ENCODE measurements at places on chromosomes 7 and 10.

- no peak for DNase-seq
Observed at GRCh38 chr10:76301950-76302349, 870.5 kb downstream of the LRMDA start.

- DNase-seq: no peak
Observed at GRCh38 chr10:87613751-87614150, 45.9 kb upstream of the PAPSS2 start.

- no peak for DNase-seq
Observed at GRCh38 chr7:120994512-120995410, 6.2 kb downstream of the CPED1 start.

DNA sequence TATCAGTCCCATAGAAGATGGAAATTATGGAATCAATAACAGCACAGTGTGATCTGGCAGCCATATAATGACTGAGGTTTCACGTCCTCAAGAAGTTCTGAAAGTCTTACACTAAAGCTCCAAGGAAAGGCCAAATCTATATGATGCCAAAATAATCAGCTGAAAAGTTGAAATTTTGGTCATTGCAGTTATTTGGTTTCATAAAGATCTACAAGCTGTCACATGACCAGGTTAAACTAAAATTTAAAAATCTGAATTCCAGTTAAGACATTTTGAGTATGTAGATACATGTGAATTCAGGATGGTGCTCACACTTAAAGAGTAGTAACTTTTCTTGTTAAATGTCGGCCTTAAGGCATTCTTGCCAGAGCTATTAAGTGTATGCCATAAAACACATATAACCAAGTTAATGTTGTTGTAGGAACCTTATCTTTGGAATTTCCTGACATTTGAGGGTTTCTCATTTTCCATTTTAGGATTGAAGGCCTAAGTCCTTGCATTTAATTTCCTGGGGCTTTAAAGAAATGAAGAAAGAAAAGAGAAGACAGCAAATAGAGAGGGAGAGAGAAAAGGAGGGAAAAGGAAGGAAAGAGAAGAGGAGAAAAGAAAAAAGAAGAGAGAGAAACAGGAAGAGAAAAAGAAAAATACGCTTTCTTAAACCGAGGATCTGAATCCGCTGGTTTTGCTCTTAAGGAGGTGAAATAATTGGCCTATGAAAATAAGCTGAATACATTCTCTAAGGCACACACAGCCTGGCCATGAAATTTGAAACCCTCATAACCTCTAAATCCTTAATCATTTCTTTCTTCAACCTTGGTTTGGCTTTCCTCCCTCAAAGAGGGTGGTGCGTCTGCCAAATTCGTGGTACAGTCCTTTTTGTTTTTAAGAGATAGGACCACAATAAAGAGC lies 43.8 kb downstream of the DENND2A start:
- DNase-seq: no peak

DNA sequence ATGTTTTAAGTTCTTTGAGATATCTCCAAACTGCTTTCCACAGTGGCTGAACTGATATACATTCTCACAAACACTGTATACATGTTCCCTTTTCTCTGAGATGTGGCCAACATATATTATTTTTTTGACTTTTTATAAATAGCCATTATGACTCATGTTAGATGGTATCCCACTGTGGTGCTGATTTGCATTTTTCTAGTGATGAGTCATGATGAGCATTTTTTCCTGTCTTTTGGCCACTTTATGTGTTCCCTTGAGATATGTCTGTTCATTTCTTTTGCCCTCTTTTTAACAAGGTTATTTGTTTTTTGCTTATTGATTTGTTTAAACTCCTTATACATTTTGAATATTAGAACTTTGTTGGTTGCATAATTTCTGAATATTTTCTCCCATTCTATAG lies 1055.1 kb downstream of the NXPH1 start:
- DNase-seq: no peak

DNA sequence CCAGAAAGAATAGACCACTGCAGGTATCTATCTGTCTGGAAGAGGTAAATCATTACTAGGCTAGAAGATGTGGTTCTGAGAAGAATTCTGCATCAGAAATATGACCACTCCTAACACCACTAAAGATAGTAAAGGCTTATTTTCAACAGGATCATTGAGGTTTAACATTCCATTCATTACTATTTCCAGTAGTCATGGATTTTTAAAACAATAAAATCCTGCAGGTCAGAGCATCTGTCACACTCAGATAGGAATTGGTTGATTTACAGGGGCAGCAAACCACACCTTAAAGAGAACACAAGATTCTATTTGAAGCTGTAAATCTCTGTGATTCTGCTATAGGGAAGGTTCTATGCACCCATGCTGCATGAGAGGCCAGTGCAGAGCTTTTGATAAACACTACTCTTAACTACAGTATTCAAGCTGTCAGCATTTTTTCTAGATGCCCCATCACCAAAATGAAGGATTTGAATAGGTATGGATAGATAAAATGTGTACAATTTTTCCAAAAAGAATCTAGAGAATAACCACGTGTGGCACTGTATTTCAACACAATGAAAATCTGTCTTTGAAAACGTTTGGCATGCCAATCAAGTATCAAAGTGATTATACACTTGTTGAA lies 14.6 kb downstream of the LRRC17 start:
- no peak for DNase-seq

DNA sequence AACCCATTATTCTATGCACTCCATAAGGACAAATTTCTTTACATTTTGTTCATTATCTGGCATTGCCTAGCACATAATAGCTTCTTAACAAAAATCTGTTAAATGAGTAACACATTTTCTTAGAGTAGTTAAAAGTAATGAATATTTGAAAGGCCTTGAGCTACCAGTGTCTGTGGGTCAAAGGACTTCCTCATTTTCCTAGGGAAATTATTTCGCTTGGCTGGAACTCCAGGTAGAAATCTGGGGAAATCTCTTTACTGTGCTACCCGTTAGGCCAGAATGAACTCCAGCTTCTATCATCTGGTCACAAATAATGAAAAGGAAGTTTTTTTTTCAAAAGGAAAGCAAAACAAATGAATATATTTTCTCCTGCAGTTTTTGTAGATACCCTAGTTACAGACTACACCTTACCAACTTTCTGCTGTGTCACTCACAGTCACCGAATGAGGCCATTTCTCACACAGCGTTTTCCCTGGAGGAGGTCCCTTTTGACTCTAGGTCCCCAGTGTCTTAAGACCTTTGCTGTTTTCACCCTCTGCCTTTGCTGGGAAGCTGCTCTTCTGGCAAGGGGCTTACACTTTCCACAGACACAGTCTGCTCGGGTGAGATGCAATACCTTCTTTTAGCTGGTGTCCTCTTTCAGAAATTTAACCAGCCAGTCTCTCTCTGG lies 1.6 kb downstream of the SAMD9L start:
- no peak for DNase-seq

- no peak for DNase-seq
Observed at GRCh38 chr7:113625494-113626102, 293.2 kb downstream of the PPP1R3A start.

DNA sequence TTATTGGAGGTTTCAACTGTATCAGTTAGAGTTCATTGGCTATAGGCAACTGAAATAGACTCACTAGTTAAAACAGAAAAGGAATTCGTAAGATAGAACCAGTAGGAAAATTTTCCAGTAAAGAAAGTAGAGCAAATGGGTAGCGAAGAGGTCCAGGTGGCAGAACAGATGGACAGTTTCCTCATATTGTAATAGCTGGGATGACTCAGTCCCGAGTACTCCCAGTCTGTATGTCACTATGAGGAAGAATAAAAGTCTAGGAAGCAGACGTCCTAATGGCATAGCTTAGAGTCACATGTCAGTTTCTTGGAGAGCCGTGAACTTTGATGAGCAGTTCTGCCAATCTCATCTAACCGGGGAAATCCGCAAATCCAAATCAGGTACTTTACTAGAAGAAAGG lies 95.3 kb downstream of the RNF32 start:
- no peak for DNase-seq

- no peak for DNase-seq
Observed at GRCh38 chr7:52482076-52482475, 553.4 kb upstream of the POM121L12 start.

GRCh38 chr7:55206235-55207029 lies 158.7 kb upstream of the LANCL2 start:
- DNase-seq: no peak

- no peak for DNase-seq
Observed at GRCh38 chr10:43998021-43998809, 349.5 kb upstream of the ZNF32 start.

DNA sequence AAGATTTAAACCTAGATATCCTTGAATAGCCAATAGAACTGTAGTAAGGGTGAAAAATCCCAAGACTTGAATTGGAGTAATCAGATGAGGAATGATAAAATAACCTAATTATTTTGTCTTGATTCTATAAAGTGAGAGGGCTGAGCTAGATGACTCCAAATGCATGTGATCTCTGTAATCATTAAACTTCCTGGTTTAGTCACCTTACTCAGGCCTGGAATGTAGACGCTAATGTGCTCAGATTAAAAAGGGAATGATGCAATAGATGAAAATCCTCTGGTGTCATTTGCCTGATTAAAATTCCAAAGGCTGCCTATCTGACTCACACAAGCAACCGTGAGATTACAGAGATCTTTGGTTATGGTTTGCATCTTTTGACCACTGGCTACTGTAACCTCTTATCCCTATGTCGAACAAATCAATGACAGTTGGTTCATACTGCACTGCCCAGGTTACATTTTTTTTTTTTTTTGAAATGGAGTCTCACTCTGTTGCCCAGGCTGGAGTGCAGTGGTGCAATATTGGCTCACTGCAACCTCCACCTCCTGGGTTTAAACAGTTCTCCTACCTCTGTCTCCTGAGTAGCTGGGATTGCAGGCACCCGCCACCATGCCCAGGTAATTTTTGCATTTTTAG lies 2.9 kb upstream of the HKDC1 start:
- peak; percentile 56 for DNase-seq

GRCh38 chr10:118873738-118874105 lies 119.0 kb upstream of the CACUL1 start:
- no peak for DNase-seq

DNA sequence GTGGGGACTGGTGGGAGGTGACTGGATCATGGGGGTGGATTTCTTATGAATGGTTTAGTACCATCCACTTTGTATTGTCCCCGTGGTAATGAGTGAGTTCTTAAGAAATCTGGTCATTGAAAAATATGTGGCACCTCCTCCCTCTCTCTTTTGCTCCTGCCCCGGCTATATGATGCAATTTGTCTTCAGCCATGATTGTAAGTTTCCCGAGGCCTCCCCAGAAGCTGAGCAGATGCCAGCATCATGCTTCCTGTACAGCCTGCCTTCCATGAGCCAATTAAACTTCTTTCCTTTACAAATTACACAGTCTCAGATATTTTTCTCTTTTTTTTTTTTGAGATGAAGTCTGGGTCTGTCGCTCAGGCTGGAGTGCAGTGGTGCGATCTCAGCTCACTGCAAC lies 2.6 kb upstream of the KDM7A start:
- no peak for DNase-seq

DNA sequence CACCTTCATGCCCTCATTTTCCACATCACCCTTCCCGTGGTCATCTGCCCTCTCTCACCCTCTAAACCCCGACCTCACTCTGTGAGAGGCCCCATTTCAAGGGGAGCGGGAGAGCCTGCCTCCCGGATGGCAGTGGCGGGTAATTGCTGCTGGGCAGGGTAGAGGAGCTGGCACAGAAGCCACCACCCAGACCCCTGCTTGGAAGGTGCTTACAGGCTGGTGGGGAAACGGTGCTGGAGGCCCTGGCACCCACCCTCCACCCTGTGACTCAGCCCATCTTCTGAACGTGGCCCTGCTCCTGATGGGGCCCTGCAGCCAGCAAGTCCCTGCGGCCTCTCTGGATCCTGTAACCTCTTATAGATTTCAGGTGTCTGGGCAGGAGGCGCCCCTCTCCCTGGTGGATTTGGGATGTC lies 10.6 kb upstream of the PWWP2B start:
- no peak for DNase-seq

GRCh38 chr7:77940647-77941046 lies 142.1 kb downstream of the PHTF2 start:
- DNase-seq: peak; percentile 7

DNA sequence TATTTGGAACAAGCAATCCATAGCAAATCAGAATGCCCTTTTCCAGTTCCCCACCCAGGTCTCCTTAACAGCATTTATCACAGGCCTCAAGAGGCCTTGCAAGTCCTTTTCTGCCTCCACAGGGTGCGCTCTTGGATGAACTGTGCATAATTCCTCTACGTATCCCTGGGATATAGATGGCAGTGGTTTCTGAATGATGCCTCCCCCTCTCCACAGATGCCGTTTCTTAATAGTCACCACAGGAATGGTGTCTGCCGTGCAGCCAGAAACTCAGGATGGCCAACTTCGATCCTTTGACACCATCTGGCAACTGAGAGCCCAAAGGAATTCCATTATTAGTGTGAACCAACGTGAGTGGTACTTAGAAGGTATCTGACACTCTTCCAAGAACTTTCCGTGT lies 43.1 kb downstream of the JAZF1 start:
- no peak for DNase-seq

DNA sequence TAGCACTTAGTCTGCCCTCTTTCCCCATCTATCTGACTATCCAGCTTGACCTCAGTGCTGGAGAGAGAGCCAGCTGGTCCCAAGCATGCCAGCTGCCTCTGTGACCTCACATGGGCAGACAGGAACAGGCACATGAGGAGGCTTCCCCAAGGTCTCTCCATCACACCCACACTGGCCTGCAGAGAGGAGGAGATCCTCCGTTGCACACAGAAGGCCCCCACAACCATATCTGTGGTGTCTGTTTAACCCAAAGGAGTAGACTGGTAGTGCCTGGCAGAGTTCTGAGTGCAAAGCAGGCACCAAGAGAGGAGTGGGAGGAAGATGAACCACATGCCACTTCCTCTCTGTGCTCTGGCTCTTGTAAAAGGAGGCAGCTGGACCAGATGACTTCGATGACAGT lies 4.8 kb upstream of the ANK3 start:
- DNase-seq: no peak

GRCh38 chr10:22365233-22365632 lies 19.9 kb downstream of the SPAG6 start:
- DNase-seq: no peak

- DNase-seq: no peak
Observed at GRCh38 chr10:32046151-32046550, 10.1 kb downstream of the KIF5B start.

DNA sequence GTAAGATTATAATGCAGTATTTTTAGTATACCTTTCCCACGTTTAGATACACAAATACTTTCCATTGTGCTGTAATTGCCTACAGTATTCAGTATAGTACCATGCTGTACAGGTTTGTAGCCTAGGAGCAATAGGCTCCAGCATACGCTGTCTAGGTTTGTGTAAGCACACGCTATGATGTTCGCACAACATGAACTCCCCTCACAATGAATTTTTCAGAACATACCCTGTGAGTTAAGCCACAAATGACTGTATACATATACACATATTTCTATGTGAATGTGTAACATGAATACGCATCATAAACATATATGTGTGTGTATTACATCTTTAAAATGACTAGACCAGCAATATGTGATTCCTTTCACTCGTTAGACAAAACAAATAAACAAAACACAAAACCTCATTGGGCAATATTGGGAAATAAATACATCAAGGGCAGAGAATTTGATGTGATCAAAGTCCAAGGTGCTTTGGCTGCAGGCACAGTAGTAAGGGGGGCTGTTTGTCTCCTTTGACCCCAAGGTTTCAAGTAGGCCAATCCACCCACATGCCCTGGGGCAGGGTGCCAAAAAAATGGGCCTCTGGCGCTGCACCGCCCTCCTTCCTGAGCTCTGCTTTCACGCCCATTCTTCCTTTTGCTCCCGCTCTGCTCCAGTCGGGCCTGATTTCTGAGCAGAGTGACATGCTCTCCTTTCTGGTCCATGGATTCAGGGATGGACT lies 33.9 kb downstream of the CHN2 start:
- peak; percentile 15 for DNase-seq

Measured in Calu3 (cell line).